Astrocyte (in vitro differentiated cells and primary cell): ENCODE measurements at places on chromosomes 4 and X. TPM values are rescaled to one million over a fixed set of nuclear protein-coding genes. Genes with fewer than 3 reads are reported as not detected.
A peak's percentile ranks its signal among the peaks of the same experiment; 100 is the strongest.

GRCh38 chrX:5236749-5237148 is 991.9 kb downstream of the NLGN4X start:
- no peaks in the 10 kb centered on the region for H3K4me1 ChIP-seq
- no peak for DNase-seq
- H3K36me3 ChIP-seq, result no peaks in the 10 kb centered on the region
- H3K4me3 ChIP-seq, result no peak overlapping the region
- H3K27ac ChIP-seq, result no peak overlapping the region

DNA sequence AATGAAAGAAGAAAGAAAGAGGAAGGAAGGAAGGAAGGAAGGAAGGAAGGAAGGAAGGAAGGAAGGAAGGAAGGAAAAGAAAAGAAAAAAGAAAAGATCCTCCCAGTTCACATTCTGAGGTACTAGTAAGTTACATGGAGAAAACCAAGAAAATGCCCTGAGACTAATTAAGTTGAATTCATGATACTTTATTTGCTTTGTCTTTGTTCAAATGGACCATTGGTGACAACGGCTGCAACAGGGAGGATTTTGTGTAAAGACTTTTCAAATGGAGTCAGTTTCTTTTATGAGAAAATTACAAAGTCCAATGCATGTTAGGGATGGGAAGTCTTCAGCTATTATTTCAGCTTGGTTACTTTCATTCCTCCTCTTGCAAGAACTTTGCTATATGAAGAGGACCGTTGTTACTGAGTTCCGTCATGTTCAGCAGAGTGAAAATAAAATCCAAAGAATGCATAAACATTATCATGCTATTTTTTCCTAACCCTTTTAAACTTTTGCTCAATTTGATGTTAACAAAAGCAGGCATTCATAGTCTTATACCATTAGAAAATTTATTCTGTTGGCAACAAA is 8.3 kb downstream of the VCX3A start:
- no peaks in the 10 kb centered on the region for H3K4me1 ChIP-seq
- H3K27ac ChIP-seq, result no peak overlapping the region
- no peak for DNase-seq
- H3K36me3 ChIP-seq, result no peaks in the 10 kb centered on the region
- no peaks in the 10 kb centered on the region for H3K27me3 ChIP-seq
- H3K4me3 ChIP-seq, result no peak overlapping the region

DNA sequence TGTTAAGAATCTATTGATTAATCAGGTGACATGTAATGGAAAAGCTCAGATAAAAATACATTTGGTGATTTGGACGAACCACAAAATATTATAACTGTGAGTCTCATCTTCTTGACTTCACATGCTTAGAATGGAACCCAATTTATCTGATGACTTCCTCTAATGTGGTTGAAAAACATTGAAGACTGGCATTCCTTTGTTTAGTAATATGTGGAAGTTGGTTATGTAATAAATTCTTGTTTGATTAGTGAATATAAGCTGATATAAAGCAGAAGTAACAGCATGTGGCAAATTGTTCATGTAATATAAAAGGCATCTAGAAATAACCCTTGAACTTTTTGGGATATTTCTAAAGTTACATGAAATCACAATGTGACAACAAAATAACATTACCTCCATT is 9.7 kb downstream of the GIMD1 start:
- no peaks in the 10 kb centered on the region for H3K27me3 ChIP-seq
- DNase-seq, result peak; percentile 90
- H3K4me3 ChIP-seq, result no peak overlapping the region
- H3K27ac ChIP-seq, result peak overlapping the region; percentile 53

The SMARCAD1 gene
- total RNA-seq, result 31.6 and 36.0 TPM in 2 replicates

The HELQ gene
- total RNA-seq, result 8.2 and 9.4 TPM in 2 replicates

DNA sequence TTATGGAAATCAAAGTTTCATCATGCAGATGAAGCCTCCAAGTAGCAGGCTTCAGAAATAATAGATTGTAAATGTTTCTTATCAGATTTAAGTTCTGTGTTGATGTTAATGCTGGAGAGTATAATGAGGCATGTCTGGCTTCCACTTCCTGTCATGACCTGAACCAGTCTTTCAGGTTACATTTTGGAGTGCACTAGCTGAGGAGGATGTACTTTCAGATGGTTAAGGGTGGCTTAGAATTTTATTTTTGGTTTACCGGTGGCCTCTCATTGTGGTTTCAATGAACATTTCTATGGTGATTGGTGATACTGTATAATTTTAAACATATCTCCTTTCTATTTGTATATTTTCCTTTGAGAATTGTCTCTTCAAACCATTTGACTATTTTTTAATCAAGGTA is 890.4 kb downstream of the SH3BGRL start:
- H3K4me1 ChIP-seq, result no peaks in the 10 kb centered on the region
- H3K27me3 ChIP-seq, result no peaks in the 10 kb centered on the region
- H3K36me3 ChIP-seq, result no peaks in the 10 kb centered on the region

- no peak overlapping the region for H3K27ac ChIP-seq
- H3K36me3 ChIP-seq, result no peaks in the 10 kb centered on the region
- H3K27me3 ChIP-seq, result peaks cover 9% of the 10 kb centered on the region
- no peaks in the 10 kb centered on the region for H3K4me1 ChIP-seq
- no peak for DNase-seq
Observed at GRCh38 chr4:1788254-1788973, 4.7 kb upstream of the FGFR3 start.

The CPE gene
- 380 and 385 TPM in 2 replicates for total RNA-seq

DNA sequence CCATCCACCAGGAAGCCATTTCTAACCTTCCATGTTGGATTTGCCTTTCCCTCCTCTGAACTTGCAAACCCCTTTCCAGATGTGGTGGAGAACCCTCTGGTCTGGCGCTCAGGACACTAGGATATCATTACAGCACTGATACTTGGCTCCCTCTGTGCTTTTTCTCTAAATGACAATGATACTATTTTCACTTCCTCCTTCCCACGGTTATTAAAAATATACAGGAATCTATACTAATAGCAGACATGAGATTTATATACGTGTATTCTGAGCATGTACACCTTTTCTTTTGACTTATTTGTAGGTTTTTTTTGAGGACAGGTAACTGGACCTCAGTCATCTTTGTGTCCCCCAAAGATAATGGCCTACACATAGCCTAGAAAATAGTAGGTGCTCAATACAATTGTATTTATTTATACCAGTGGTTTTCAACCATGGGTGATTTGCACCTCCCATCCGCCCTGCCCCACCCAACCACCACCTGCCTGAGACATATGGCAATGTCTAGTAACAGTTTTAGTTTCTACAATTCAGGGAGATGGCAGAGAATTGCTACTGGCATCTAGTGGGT is 60.4 kb upstream of the PLAC8 start:
- no peaks in the 10 kb centered on the region for H3K36me3 ChIP-seq
- H3K4me3 ChIP-seq, result no peak overlapping the region
- H3K27ac ChIP-seq, result no peak overlapping the region
- H3K27me3 ChIP-seq, result no peaks in the 10 kb centered on the region

The LRIT3 gene
- 0.11 TPM in 1 of 2 replicates, not detected in the other for total RNA-seq

GRCh38 chr4:113078066-113078465 is 28.6 kb downstream of the ANK2 start:
- DNase-seq, result no peak
- no peaks in the 10 kb centered on the region for H3K36me3 ChIP-seq
- H3K27me3 ChIP-seq, result no peaks in the 10 kb centered on the region
- H3K27ac ChIP-seq, result no peak overlapping the region
- no peak overlapping the region for H3K4me3 ChIP-seq

The C1QTNF7 gene
- not detected in 2 replicates for total RNA-seq

The NWD2 gene
- total RNA-seq, result not detected in 2 replicates

GRCh38 chr4:183858011-183858615 is 47.0 kb upstream of the STOX2 start:
- DNase-seq, result no peak
- no peaks in the 10 kb centered on the region for H3K27me3 ChIP-seq
- H3K36me3 ChIP-seq, result no peaks in the 10 kb centered on the region
- H3K4me3 ChIP-seq, result no peak overlapping the region
